GM13976 (cell line): ENCODE measurements at places on chromosomes 1 and 21.

GRCh38 chr1:39540504-39541031 is 36.0 kb downstream of the PABPC4 start:
- DNase-seq = no peak

GRCh38 chr1:46437723-46438122 is 43.6 kb downstream of the FAAH start:
- no peak for DNase-seq

DNA sequence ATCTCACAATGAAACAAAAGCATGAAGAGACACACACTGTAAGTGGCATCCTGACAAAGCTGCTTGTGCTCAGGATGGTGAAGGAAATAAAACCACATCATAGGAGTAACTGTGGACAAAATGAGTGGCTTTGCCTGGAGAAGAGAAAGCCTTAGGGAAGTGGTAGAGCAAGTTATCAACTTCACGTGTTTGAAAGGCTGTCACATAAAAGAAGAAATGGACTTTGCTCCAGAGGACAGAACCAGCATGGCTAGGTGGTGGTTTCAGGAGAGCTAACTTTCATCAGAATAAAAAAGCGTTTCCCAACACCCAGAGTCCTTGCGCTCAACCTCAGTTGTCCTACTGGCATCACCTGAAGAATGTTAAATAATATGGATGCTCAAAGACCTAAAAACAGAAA is 139.9 kb downstream of the SETD4 start:
- DNase-seq = no peak

GRCh38 chr1:30143517-30143916 is 579.9 kb downstream of the MATN1 start:
- DNase-seq = no peak

GRCh38 chr1:184624626-184625025 is 130.0 kb downstream of the EDEM3 start:
- no peak for DNase-seq
